ENCODE measurements at places on chromosomes 5 and 9.

DNA sequence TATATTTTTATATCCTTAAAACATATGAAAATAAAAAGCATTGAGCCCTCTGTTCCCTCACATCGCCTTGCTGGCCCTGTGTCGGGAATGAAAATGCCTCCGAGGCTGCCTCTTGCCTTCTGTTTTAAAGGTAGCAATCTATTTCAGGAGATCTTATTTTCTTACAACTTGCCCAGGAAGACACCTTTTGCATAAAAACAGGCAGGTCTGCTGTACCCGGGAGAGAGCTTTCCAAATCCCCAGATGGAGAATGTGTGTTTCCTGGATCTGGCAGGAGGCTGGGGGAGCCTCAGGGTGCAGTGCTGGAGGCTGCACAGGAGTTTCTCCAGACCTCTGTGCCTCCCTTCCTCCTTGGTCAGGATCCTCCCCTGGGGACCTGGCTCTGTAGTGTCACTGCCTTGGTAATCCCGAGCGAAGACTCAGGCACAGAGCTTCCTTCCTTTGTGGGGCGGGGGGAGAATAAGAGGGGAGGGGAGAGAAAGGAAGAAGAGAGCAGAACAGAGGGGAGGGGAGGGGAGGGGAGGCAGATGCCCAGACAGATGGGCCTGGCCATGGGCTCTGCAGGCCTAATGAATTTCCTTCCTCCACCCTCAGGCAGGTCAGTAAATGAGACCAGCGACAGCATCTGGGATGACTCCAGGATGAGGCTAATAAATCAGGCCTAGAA, 104.0 kb upstream of the BOD1 start:
- no peak for DNase-seq

DNA sequence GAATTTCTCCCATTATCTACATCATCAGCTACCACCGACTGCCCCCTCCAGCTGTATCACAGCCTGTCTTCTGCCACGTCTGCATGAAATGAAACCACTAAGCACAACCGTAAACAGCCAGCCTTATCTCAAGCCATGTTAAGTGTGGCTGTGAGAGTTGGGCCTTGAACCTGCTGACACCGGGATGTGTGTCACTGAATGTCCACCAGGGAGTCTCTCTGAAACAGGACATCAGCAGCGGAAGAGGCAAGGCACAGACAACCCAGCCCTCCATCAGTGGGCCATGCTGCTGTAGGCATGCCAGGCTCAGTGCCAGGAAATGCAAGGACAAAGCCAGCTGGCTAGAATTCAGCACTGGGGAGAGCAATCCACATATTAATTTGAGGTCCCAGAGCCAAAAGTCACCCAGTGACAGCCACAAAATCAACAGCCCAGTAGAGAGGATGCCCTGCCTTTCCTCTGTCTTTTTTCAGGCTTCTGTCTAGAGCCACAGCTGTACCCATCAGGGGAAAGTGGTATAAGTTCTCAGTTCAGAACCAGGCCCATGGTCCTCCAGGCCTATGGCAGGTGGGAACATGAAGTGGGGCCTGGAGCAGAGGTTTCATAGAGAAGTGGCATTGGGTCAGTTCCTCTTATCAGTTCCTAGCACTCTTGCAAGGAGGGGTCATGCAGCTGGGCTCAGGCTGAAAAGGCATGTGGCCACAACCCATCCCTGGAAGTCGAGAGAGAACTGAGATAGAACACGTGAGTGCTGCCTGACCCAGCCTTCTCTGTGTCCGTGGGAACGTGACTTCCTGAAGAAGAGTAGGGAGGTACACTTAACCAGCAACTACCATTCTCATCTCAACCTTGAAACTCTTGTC, 199.4 kb downstream of the ESM1 start:
- peak; percentile 10 for DNase-seq

- no peak for DNase-seq
Observed at GRCh38 chr5:81694726-81695125, 56.2 kb downstream of the SSBP2 start.

GRCh38 chr5:38751103-38751502, 94.7 kb upstream of the OSMR start:
- no peak for DNase-seq

- DNase-seq, result no peak
Observed at GRCh38 chr9:89309166-89309565, 1.8 kb upstream of the CKS2 start.

- DNase-seq, result peak; percentile 31
Observed at GRCh38 chr5:178429491-178430185, 160.6 kb downstream of the COL23A1 start.

GRCh38 chr9:98449871-98450270, 194.4 kb upstream of the TBC1D2 start:
- no peak for DNase-seq

- DNase-seq, result no peak
Observed at GRCh38 chr9:95992536-95992935, 117.0 kb downstream of the ERCC6L2 start.

DNA sequence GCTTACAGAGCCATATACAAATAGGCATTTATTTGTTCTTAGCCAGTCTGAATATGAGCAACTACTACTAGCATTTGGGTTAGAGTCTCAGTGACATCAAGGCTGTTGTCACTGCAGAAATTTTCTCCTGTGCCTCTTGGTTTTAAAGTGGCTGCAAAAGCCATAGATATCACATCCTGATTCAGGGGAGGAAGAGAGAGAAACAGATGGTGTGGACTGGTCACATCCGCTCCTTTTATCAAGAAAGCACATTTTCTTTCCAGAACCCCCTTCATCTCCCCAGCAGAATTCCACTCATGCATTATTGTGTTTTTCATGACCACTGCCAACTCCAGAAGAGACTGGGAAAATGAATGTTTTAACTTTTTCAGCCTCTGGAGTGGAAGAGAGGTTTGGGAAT, 69.8 kb downstream of the PTTG1 start:
- DNase-seq, result no peak

- no peak for DNase-seq
Observed at GRCh38 chr5:142587354-142587965, 98.4 kb downstream of the FGF1 start.

GRCh38 chr5:172144291-172144815, 43.7 kb downstream of the STK10 start:
- DNase-seq, result no peak
